Cardiac septum (tissue), 1 donor: ENCODE measurements at places on chromosomes 2 and 18. TPM values are rescaled to one million over a fixed set of nuclear protein-coding genes. Genes with fewer than 3 reads are reported as not detected.

GRCh38 chr2:224151680-224152310, 112.7 kb upstream of the SERPINE2 start:
- DNase-seq: no peak

- DNase-seq: no peak
Measured at GRCh38 chr2:226333388-226333787, 466.2 kb downstream of the IRS1 start.

- no peak for DNase-seq
Measured at GRCh38 chr2:190795686-190796085, 84.9 kb upstream of the GLS start.

DNA sequence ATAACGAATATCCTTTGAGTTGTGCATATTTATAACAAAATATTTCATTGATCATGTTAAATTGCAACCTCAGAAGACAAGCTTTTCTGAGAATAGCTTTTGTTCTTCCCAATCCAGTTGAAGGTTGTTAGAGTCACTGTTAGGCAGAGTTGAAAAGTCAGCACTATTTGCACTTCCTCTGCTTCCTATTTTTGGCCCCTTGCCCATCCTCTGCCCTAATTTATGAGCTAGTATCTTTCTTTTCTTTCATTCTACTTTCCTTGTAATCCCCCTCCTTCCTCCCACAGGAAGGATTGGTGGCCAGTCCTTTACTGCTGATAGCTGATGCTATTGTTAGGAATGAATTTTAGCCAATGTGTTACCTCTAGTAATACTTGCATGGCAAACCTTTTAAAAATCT, 4.9 kb downstream of the RALB start:
- DNase-seq: peak; percentile 26

GRCh38 chr2:226665306-226665831, 134.3 kb downstream of the IRS1 start:
- no peak for DNase-seq

DNA sequence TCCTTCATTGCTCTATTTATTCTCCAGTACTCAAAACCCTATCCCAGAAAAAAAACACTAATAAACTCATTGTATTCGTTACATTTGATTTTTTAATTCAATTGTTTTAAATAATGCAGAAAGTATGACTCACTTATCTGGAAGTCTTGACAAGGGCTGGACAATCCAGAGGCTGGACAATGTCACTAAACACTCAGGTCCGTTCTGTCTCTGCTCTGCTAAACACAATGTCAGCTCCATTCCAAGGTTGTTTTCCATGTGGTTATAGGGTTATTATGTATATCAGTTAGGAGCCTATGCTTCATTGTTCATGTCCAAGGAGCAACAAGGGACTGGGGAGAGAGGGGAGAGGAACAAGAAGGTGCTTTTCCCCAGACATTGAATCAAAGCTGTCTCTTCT, 125.5 kb downstream of the IRS1 start:
- no peak for DNase-seq

- DNase-seq: no peak
Measured at GRCh38 chr2:88815697-88816096, 124.2 kb downstream of the RPIA start.

GRCh38 chr18:53402670-53403069, 821.8 kb downstream of the MBD2 start:
- DNase-seq: no peak

- DNase-seq: no peak
Measured at GRCh38 chr2:208010506-208010905, 14.8 kb downstream of the PLEKHM3 start.

DNA sequence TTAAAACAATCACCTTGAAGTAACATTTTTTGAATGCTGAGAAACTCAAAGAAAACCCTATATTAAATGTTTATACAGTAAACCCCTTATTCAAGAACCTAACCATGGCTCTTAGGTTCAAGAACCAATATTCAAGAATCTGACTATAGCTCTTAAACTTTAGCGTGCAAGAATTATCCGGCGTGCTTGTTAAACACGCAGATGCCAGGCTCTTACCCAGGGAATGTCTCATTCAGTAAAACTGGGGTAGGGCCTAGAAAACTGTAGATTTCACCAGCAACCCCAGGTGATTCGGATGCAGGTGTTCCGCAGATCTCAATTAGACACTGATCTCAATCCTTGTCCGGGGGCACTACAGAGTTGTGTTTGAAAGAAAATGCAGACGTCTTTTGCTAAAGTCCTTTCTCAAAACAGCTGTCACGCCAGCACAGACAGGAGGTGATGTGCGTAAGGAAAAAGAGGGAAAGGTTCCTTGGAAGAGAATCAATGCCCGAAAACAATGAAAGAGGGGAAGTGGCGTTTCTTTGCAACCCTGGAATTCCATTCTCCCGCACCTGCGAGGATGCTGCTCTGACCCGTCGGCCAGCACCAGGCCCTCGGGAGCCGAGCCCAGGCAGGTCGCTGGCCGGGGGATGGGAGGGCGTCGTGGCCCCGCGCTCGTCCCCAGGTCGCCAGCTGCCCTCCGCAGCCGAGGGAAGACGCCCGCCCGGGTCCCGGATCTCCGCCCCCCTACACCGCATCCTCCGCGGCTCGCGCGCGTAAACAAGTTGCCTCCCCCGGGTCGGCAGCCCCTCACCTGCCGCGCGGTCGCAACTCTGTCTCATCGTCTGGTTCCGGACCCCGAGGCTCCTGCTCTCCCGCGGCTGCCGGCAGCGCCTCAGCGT, 851 bp downstream of the EIF2AK3 start:
- DNase-seq: peak; percentile 76

- no peak for DNase-seq
Measured at GRCh38 chr18:32439802-32440201, 30.9 kb downstream of the GAREM1 start.

GRCh38 chr2:200863782-200864175, 679 bp downstream of the CLK1 start:
- no peak for DNase-seq

- DNase-seq: no peak
Measured at GRCh38 chr2:216274194-216274840, 98.0 kb downstream of the MARCHF4 start.

DNA sequence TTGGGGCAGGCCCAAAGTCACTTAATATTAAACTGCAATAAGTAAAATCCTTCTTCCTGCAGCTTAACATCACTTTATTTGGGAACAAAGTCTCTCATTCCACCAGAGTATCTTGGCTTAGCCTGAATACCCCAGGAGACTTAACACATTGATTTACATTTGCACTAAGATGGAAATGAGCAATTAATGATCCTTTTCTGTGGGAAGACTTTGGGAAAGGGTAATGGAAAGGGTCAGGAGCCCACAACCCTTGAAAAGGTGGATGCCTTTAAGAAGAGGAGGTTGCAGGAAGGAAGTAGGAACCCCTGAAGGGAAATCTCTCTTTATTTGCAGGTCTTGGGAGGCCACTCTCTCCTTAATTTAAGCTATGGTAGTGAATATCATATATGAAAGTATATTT, 28.0 kb upstream of the BARD1 start:
- no peak for DNase-seq

- DNase-seq: no peak
Measured at GRCh38 chr18:34936772-34937171, 104.4 kb upstream of the MAPRE2 start.

DNA sequence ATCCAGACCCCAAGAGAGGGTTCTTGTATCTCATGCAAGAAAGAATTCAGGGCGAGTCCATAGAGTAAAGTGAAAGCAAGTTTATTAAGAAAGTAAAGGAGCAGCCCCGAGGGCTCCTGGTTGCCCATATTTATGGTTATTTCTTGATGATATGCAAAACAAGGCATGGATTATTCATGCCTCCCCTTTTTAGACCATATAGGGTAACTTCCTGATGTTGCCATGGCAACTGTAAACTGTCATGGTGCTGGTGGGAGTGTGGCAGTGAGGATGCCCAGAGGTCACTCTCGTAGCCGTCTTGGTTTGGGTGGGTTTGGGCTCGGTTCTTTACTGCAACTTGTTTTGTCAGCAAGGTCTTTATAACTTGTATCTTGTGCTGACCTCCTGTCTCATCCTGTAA, 750.2 kb upstream of the FANCL start:
- no peak for DNase-seq

DNA sequence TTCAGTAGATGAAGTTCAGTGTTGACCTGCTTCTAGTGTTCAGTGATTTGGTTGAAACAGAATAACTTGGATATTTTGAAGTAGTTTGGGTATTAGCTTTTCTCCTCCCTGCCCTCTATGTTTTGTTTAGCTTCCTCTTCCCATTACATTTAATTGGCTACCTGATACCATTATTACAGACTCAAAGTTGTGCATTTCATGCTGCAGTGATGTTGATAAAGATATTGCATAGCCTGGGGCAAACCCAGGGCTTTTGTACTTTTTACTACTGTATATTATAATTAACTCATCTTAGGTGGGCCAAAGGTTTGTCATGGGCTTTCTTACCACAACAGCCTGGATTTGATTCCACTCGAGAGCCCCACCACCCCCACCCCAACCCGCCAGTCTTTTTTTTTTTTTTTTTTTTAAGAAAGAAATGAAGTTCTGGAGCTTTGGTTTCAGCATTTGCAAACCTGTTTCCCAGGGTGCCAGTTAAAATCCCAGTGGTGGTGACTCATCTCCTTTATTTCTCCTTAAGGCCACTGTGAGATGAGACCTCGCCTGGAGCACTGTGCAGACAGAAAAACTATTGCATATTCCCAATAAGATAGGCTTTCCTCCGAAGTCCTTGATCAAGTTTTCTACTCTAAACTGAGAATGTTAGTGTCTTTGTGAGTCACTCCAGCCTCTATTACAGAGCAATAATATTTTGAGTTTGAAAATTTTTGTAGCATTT, 393.7 kb upstream of the FANCL start:
- DNase-seq: no peak

GRCh38 chr2:52880872-52881271, 886.7 kb upstream of the CHAC2 start:
- no peak for DNase-seq

DNA sequence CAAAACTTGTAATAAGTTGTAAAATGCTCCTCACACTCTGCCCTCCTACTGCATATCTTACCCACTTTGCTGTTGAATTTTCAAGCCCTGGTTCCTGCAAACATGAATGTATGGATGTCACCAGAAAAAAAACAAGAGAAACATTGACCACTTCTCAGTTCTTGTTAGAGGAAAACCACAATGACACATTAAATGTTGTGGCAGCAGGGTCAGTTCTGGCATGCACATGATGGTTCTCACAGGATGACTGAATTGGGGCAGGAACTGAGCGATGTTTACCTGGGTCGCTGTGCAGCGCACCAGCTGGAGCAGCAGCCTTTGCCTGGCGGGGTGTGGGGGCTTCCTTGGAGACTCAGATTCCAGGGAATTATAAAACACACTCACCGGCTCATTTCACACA, 14.0 kb upstream of the PRKCE start:
- DNase-seq: no peak

GRCh38 chr2:184504252-184504651, 94.1 kb upstream of the ZNF804A start:
- DNase-seq: no peak

DNA sequence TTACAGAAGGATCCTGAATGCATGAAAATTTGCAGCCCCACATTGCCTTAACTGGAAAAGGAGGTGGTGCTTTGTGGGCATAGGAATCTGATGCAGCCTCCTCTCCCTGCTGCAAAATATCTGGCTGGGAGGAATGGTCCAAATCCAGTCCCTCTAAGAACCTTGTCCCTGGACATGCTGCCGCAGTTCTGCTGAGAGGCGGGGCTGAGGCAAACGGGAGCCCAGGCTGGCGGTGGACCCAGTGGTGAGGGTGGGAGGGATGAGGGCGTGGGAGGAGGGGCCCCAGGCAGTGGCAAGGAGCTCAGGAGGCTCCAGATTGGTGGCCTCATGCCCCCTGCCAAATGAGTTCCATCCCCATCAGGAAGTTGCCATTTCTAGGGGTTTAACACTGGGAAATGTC, 36.2 kb downstream of the ZAP70 start:
- DNase-seq: no peak

DNA sequence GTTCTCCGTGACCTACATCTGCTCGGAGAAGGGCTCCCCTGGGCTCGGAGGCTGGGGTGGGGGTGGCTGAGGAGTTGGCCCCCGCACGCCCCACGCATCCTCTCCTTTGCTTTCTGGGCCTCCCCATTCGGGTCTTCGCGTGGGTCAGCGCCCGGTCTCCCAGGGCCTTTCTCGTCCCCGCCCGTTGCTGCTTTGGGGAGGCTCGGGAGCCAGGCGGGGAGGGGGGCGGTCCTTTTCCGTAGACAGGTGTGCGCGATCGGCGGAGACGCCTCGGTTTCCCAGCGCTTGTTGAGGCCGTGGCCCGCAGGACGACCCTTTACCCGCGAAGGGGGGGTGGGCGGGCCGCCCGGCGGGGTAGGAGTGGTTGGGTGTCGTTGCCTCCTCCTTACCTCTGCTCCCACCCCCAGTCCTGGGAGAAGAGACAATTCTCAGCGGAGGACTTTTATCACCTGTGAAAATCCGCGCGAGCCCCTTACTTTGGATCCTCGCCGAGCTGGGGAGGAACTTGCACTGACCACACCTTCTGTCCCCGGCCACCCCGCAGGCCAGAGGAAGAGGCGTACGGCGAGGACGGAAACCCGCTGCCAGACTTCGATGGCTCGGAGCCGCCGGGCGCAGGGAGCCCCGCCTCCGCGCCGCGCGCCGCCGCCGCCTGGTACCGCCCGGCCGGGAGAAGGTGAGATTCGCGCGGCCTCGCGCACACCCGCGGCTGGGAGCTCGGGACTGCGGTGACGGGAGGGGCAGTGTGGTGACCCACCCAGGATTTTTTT, 2.6 kb downstream of the ADCYAP1 start:
- DNase-seq: no peak

DNA sequence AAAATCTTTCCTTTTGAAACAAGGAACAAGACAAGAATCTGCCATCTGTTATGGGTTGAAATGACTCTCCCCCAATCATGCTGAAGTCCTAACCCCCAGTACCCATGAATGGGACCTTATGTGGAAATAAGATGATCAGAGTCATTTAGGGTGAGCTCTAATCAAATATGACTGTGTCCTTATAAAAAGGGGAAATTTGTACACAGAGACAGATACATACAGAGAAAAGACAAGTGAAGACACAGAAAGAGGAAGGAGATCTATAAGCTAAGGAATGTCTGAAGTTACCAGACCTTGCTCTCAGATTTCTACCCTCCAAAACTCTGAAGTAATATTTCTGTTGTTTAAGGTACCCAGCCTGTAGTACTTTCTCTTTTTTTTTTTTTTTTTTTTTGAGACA, 15.7 kb downstream of the TGFBRAP1 start:
- DNase-seq: no peak

DNA sequence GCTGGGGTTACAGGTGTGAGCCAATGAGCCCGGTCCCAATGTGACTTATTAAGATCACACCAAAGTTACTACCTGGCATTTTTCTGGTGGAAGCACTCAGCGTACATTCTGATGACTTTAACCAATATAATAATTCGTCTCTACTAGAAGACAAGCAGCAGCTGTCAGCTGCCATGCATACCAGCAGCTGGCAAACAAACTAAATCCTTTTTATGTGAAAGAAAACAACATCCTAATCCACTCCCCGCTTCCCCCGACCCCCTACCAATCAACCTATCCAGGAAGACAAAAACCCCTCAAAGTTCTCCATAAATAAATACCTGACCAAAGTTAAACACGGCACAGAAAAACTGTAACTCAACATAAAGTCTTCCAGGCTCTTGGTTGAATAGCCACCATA, 42.1 kb downstream of the GPR155 start:
- no peak for DNase-seq

Gene SLC4A3
- total RNA-seq: 396 TPM

Gene VWA3B
- total RNA-seq: 0.51 TPM

Gene CEP68
- 21.6 TPM for total RNA-seq

Gene HTR2B
- total RNA-seq: 2.9 TPM

Gene CROCC2
- total RNA-seq: not detected

Gene NETO1
- 0.83 TPM for total RNA-seq

Gene BCS1L
- 36.1 TPM for total RNA-seq
